ENCODE measurements at places on chromosomes 11 and 22. TPM values are rescaled to one million over a fixed set of nuclear protein-coding genes. Genes with fewer than 3 reads are reported as not detected.
A peak's percentile ranks its signal among the peaks of the same experiment; 100 is the strongest.

DNA sequence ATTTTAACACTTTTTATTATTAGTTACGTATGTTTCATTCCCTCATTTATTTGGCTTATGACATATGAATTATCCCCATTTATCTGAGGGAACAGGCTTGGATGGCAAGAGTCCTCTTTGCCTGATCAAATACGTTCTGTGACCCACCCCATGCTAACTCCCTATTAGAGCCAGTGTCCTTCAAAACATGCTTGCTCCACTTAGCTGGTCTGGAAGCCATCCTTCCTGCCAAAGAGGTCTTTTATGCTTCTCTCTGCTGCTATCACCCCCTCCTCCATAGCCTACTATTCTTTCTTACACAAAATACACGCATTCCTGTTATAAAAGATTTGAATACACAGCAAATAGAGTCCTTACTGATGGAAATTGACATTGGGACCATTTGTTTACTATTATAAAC is 6.4 kb downstream of the COA4 start:
- DNase-seq: no peak

DNA sequence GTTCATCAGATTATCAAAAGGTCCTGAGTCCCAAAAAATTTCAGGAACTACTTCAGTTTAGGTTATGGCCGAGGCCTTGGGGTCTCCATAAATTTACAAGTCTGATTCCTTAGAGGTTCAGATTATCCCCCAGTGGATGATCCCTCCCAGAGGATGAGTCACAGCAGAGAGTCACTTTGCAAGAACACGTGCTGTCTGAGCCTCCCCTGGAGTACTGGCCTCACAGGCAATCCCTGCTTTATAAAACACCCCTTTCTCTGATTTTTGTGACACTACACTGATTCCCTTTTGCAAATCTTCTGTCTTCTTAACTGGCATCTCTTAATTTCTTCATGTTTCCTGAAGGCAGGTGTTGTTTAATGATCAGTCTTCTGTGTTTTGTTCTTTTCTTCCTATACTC is 45.3 kb downstream of the CCDC34 start:
- no peak for DNase-seq

DNA sequence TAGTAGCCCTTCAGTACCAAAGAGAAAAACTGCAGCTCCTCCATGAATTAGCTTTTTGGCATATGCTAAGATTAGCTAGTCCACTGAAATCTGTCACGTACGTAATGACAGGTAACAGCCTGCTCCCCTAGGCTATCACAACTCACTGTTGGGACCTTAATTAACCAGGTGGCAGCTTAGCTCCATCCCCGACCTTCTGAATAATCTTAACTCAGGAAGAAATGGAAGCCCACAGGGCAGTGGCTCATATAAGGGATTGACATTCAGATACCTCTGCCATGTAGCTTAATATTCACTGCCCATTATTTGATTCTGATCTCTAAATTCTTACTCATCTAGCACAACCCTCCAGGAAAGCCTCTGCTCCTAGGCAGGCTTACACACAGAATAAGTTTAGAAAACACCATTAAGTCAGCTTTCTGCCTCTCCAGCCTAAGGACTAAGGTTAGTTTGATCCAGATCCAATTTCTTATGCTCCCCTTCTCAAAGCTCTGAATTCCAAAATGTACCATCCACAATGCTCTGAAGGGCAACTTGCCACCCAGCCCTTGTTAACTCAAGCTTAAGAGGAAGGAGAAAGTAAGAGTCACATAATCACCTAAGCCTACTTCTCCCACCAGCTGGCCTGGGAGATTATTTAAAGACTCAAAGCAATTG is 5.0 kb downstream of the HSPA8 start:
- no peak for DNase-seq

DNA sequence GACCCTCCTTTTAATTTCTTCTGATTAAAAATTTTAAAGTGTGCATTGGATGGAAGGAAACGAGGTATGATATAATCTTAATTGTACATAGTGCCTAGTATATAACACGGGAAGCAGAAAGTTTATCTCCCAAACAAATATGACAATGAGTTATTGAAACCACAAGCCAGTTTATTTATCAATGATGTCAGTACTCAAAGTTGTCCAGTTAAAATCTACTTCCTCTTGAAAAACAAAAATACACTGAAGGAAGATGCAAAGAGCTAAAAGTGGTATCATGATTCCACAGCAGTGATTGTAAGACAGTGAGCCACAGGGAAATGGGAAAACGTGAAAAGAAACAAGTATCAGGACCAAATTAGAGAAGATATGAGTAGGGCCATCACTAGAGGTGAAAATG is 18.8 kb upstream of the OR5B21 start:
- no peak for DNase-seq

DNA sequence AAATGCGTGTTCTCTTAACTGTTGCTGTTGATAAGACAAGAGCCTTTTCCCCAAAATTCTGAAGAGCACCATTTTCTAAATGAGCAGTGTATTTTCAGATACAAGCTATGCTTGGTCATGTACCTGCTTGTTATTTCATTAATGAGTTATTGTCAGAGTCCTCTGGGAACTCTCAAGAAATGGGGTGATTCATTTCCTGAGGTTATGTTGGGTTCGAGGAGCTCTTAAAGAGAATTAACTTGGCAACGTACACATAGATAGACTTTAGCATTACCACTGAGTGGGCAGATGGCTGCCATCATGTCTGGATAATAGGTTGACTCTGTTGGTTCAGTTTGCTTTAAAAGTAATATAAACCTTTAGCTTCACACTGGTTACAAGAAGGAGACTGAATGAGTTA is 87.9 kb upstream of the SORL1-AS1 start:
- DNase-seq: no peak

GRCh38 chr11:61912530-61912898 is 4.9 kb downstream of the RAB3IL1 start:
- DNase-seq: no peak

- DNase-seq: no peak
Measured at GRCh38 chr11:7964873-7965272, 374 bp downstream of the NLRP10 start.

PHETA2 gene
- 11.2 TPM for total RNA-seq

- no peak for DNase-seq
Measured at GRCh38 chr11:111361874-111362273, 17.2 kb downstream of the POU2AF1 start.

DNA sequence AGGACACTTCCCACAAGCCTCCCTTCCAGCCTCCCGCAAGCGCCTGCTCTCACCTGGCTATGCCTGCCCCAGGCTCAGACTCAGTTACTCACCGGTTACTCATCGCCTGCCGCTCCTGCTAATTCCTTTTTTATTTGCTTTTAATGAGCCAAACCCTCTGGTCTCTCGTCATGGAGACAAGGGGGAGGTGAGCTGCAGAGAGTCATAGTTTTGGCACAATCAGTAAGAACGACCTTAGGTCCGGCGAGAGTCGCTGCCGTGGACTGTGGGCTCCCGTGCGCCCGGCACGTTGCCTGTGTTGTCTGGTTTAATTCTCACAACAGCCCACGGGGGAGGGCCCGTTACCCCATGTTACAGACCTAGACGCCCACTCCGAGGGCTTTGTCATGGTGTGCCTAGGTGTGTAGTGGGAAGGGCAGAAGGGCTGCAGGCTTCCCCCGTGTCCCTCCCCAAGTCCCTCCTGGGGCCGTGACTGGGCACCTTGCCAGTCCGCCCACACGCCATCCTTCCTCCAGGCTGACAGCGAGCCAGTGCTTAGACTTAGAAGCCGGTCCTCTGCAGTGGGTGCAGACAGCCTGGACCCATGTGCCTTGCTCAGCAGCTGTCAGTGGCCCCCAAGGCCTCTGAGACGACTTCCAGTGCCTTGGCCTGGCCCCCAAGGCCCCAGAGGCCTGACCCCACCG is 42.2 kb downstream of the WNT7B start:
- peak; percentile 80 for DNase-seq

HEPN1 gene
- total RNA-seq: not detected

DNA sequence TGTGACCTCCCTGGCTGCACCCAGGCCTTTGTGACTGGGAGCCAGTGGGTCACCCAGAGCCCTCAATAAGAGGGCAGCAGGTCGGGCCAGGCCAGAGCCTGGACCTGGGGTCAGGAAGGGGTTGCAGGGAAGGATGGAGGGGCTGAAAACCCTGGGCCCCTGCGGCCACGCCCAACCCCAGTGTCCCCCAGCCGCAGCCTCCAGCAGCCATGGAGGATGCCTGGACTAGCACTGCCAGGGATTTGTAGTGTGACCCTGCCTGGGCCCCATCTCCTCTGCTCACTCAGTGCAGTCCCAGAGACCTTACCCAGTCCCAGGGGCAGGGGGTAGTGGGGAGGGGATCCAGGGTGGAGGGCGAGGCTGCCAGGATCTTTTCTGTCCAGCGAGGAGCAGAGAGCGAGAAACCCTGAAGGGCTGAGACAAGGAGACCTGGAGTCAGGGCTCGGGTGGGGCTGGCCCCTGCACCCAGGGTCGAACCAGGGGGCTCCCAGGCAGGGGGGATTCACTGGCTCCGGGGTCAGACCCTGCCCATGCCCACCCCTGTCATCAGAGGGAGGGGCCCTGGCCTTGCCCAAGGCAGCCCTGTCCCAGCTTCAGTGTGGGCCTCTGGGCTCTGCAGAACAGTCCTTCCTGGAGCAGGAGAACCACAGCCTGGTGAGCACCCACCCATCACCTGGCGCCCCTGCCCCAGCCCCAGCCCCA is 187.5 kb downstream of the IGLL1 start:
- no peak for DNase-seq

DNA sequence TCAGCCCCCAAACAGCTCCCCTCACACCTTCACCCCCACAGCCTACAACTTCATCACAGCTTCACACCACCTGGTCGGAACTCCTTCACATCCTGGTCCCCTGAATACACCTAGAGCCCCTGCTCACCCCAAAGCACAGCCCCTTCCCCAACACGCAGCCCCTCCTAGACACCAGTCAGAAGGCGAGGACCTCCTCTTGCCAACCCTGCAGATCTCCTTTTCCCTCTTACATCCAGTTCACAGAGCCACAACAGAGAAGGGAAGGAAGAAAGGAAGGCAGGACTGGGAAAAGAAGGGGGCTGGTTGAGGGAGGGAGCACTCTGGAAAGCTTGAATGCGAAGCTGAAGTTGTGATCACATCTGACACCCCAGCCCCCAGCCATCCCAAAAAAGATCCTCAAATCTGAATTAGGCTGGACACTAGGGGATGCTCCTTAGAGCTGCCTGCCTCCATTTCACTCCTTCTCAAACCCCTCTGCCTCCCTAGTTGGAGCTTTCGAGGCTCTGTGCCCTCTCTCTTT is 629 bp downstream of the CCKBR start:
- no peak for DNase-seq

ARFGAP2 gene
- total RNA-seq: 94.0 TPM
